ENCODE measurements at places on chromosomes 2 and 18.
A peak's percentile ranks its signal among the peaks of the same experiment; 100 is the strongest.

GRCh38 chr2:148721991-148722777 is 77.6 kb downstream of the EPC2 start:
- no peak for DNase-seq

- no peak for DNase-seq
Measured at GRCh38 chr2:47534179-47534919, 131.4 kb downstream of the MSH2 start.

GRCh38 chr2:219252900-219253752 is at the start of gene TUBA4B:
Gene TUBA4B, plus strand, starts transcription at chr2:219253243. Its CDS starts 165 bp downstream, at chr2:219253408.
- DNase-seq, result no peak

GRCh38 chr2:176516051-176516602 is 246.9 kb downstream of the MTX2 start:
- DNase-seq, result no peak

- no peak for DNase-seq
Measured at GRCh38 chr2:199583676-199584075, 125.9 kb upstream of the SATB2 start.

DNA sequence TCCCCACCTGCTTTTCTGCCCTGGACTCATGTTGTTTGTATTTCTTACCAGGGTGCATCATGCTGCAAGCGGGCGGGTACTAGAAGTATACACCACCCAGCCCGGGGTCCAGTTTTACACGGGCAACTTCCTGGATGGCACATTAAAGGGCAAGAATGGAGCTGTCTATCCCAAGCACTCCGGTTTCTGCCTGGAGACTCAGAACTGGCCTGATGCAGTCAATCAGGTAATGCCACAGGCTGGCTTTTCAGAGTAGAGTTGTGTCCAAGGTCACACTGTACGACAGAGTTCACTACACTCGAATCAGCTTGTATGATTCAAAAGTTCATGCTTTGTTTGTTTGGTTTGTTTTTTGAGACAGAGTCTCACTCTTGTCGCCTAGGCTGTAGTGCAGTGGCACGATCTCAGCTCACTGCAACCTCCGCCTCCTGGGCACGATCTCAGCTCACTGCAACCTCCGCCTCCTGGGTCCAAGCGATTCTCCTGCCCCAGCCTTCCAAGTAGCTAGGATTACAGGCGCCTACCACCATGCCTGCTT is 19.4 kb downstream of the SRSF7 start:
- no peak for DNase-seq

DNA sequence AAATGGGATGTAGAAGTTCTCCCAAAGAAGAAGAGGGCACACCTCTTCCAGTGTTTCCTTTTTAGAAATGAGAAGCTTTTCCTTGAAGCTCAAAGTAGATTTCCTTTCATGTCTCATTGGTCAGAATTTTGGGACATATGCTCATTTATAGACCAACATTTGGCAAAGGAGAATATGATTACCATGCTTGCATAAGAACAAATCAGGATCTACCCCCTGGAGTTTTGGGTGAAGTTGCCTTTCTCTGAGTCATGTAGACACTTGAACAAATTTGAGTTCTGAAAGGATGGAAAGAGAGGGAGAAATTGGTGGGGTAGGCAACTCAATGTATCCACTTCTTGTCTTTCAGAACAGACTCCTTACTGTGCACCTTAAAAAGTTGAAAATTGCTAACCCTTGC is 409.0 kb downstream of the SLC4A3 start:
- DNase-seq, result no peak

GRCh38 chr2:4356541-4356940 is 653.2 kb downstream of the DCDC2C start:
- no peak for DNase-seq

GRCh38 chr2:145800151-145801091 is 1280.5 kb upstream of the ZEB2 start:
- DNase-seq, result no peak

DNA sequence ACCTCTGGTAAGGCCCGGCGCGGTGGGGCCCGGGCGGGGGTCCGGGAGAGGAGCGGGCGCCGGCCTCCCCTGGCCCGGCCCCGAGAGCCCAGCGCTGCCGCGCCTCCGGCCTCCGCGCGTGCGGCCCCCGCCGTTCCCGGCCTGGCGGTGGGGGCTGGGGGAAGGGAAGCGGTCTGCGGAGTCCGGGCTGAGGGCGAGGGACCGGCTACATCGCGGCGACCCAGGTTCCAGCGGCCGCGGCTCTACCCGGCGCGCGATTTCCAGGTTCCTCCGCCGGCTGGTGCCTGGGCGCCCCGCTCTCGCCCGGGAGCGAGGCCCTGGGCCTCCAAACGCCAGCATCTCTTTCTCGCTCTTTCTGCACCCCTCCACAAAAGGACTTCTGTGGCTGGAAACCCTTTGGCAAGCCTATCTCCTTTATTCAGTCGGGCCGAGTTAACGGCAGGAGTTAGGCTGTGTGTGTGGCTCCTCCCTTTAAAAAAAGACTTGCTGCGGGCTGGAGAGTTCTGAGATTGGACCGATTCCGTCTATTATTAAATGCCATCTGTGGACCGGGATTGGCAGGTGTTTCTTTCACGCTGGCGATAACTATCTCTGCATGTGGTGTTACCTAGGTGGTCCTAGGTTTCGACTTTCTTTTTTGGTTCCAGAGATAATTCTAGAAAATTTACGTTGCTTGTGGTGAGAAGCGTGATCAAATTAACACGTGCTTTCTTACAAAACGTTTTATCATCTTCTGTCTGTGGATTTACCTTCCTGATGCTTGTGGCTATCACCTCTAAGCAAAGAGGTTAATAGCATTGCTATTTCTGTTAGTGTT is 592 bp downstream of the ME2 start:
- DNase-seq, result peak; percentile 60

- no peak for DNase-seq
Measured at GRCh38 chr2:126534478-126534877, 121.5 kb upstream of the GYPC start.

GRCh38 chr2:29013057-29013780 is 32.1 kb downstream of the TOGARAM2 start:
- no peak for DNase-seq

- no peak for DNase-seq
Measured at GRCh38 chr18:62446511-62446910, 76.3 kb upstream of the ZCCHC2 start.

GRCh38 chr2:24885221-24886125 is 34.6 kb downstream of the ADCY3 start:
- no peak for DNase-seq

DNA sequence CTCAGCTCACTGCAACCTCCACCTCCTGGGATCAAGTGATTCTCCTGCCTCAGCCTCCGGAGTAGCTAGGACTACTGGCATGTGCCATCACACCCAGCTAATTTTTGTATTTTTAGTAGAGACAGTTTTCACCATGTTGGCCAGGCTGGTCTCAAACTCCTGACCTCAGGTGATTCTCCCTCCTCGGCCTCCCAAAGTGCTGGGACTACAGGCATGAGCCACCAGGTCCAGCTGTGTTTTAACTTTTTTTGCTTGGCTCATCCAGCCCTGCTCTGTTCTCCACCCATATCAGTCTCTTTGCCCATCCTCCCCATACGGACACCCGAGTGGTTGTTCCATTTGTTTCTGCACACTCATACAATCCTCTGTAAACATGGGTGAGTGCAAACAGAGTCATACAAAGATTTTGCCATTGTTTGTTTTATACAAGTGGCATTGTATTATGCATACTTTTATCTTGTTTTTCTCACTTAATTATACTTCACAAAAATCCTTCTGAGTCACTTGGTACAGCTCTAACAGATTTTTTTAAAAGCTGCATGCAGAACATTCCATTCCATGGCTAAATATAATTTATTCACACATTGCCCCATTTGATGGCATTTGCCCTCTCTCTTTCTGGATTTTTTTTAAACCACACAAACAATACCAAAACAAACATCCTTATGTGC is 5.3 kb downstream of the APOB start:
- no peak for DNase-seq

- DNase-seq, result no peak
Measured at GRCh38 chr2:55621802-55622201, 4.4 kb upstream of the PPP4R3B start.

DNA sequence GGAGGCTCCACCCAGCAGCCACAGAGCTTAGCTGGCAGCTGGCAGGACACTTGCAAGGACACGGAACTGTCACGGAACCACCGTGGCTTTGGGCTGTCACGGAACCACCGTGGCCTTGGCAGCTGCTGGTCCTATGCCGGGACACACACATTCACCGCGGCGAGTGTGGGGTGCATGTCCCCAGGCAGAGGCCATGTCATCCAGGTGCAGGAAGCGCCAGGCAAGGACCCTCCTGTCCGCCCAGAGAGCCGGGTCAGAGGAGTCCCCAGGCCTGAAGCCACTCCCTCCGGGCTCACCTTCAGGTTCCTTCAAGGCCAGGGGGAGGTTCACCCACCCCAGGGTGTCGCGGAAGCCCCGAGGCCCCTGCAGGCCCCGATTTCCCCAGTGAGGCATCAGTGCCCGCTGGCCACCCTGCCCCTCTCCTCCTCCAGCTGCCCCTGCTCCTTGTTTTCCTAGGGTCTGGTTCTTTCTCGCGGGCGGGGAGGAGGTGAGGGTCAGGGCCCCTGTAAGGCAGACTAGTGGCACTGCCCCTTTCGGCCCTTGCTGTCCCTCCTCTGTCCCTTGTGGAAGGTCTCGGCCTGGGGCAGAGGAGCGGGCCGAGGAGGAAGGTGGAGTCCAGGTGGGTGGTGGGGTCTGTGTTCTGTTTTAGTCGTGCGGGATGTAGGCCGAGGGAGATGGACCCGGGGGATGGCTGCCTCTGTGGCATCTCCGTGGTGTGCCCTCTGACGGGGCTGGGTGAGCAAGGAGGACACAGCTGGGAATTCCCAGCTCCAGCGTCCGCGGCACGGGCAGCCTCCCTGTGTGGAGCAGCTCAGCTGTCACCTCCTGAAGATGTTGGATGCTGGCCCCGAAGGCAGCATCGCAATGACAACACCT is 60.6 kb downstream of the NFATC1 start:
- no peak for DNase-seq

- no peak for DNase-seq
Measured at GRCh38 chr2:30690126-30690561, 117.1 kb downstream of the CAPN13 start.

- no peak for DNase-seq
Measured at GRCh38 chr2:127579231-127579630, 43.7 kb downstream of the MYO7B start.

DNA sequence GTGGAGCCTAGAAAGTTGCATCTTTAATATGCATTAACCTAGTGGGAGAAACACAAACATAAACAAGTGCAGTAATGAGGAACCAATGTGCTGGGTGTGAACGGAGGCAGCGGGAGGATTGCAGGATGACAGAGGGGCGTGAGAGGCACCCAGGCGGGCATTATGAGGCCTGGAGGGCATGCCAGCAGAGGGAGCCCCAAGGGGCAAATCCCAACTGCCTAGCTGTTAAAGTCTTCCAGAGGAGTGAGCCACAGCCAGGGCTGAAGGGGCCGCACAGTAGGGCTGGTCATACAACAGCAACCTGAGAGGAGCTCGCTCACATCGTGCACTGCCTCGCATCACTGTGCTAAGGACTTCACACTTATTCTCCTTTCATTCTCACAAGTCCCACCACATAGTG is 13.3 kb upstream of the PRELID3A start:
- DNase-seq, result no peak

- DNase-seq, result no peak
Measured at GRCh38 chr18:13501891-13502290, 224.5 kb downstream of the FAM210A start.

GRCh38 chr2:241038374-241039180 is 40.2 kb downstream of the SNED1 start:
- no peak for DNase-seq

- DNase-seq, result no peak
Measured at GRCh38 chr2:28557389-28558131, 61.7 kb downstream of the PLB1 start.

GRCh38 chr2:217727801-217728200 is 275.0 kb downstream of the TNS1 start:
- DNase-seq, result no peak

DNA sequence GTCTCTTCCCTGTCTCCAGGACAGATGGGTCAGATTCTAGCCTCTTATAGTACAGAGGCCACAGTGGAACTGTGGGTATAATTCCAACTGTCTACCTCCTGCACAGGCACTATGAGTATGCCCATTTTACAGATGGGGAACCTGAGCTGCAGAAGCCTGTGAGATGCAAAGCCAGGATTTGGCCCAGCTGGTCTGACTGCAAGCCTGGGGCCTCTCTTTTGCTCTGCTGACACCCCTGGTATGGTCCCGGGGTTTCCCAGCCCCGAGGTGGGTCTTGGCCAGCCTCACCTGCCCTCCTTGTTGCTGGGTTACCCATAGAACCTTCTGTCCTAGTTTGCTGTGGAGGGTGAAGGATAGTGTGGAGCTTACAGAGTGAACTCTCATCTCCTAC is 9.8 kb downstream of the HS6ST1 start:
- no peak for DNase-seq

GRCh38 chr2:157486596-157487270 is 42.8 kb upstream of the CYTIP start:
- no peak for DNase-seq

GRCh38 chr2:120463527-120463926 is 117.6 kb downstream of the INHBB start:
- DNase-seq, result no peak

- no peak for DNase-seq
Measured at GRCh38 chr18:14970027-14970426, 222.1 kb downstream of the ANKRD30B start.

- no peak for DNase-seq
Measured at GRCh38 chr2:98800330-98801064, 69.6 kb upstream of the MGAT4A start.

GRCh38 chr18:63315876-63316275 is 3.7 kb downstream of the BCL2 start:
- DNase-seq, result no peak

DNA sequence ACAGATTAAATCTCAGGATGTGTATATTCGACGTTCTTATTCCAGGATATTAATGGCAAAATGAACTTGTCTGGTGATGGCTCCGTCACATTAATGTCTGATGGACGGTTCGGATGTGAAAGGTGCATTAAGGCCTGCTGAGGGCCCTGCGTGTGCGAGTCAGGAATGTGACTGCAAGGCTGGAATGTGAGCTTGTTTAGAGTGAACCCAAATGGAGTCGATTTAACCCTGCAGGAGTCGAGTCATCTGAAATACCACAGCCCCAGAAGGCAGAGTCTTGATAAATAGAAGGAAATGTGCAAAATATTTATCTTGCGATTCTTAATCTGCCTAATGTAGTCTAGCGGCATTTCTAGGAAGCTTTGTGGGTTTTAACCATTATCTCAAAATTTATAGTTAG is 44.3 kb downstream of the RDH14 start:
- no peak for DNase-seq

GRCh38 chr2:71466301-71467179 is 13.2 kb downstream of the DYSF start:
- DNase-seq, result no peak

- DNase-seq, result no peak
Measured at GRCh38 chr2:150136893-150137292, 350.6 kb downstream of the RND3 start.

All from naive thymus-derived CD8-positive, alpha-beta T cell (primary cell).